ENCODE measurements at places on chromosomes 16 and 17.
A peak's percentile ranks its signal among the peaks of the same experiment; 100 is the strongest.

- DNase-seq = peak; percentile 50
Observed at GRCh38 chr17:14926526-14927122, 338.5 kb downstream of the PMP22 start.

DNA sequence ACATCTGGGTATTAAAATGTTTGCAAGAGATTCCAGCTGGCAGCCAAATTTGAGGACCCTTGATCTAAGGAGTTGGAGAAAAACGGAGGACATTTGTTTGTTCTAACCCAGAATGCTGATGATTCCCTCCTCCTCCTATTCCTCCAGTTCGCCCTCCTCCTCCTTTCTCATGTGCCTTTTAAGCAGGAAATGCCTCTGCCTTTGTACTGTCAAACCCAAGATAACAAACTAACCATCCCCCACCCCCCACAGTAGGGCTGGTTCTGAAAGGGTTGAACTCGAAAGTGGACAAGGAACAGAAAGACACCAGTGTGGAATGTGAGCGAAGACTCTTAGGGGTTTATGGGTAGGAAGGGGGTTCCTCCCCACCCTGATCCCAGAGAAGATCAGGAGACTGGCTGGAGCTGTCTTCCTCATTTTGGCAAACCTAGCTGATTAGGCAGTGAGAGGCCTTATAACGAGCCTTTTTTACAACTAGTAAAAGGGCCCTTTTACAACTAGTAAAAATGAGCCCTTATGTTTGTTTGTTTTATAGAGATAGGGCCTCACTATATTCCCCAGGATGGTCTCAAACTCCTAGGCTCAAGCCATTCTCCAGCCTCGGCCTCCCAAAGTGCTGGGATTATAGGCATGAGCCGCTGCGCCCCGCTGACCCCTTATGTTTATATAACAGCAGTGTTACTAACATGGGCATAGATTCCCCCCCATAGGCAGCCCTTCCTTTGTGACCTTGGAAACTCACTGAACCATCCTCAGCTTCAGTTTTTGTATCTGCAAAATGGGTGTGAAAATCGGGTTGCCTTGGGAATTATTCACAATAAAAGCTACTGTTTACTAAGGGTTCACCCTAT lies 975 bp downstream of the CHD9 start:
- DNase-seq = peak; percentile 19

DNA sequence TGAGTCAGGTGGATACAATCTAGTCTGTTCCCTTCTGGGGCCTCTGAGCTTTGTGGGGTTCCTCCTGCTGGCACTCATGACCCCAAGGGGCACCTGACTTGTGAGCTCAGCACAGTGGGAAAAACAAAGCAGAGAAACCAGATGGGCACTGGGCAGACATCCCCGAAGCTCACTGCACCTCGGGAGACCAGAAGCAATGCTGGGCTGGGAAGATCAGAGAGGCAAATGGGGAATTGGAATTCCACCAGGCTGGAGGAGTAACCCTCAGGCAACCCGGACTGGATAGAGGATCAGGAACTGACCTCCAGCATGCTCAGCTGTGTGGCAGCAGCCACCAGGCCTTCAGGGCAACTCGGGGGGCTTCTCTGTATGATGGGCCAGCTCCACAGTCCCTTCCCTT lies 50.3 kb downstream of the ABCC12 start:
- no peak for DNase-seq

DNA sequence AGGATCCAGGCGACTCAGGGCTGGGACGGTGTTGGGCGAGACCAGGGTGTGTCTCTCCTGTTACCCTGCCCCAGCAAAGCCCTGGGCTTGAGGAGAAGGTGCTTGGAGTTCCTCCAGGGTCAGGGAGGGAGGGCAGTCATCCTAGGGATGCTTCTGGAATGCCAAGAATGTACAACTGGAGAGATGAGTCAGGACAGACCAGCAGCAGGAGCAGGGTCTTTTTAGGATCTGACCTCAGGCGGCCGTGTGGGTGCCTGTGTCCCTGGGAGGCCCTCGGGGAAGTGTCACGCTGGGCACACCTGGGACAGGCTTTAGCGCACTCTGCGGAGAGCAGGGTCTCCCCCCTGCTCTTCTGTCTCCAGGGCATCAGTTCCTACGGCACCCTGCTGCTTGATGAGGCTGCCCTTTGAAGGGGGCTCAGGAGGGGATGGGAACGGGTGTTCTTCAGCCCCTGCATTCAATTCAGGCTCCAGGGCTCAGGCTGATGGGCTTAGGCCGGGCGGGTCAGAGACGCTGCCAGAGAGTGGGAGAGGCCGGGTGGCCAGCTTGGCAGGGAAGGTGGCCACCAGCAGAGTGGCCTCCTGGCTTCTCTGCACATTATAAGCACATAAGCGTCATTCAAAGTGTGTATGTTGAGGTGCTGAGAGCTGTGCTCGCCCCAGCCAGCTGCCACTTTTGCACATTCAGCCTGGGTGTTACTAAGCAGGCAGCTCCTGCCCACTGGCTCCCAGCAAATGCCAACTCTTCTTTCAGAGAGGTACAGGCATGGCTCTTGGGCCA lies 8.4 kb upstream of the MTSS2 start:
- DNase-seq = no peak

GRCh38 chr17:31525801-31526549 lies 134.5 kb downstream of the RAB11FIP4 start:
- DNase-seq = no peak

- DNase-seq = no peak
Observed at GRCh38 chr16:53678756-53679343, 24.8 kb downstream of the RPGRIP1L start.

DNA sequence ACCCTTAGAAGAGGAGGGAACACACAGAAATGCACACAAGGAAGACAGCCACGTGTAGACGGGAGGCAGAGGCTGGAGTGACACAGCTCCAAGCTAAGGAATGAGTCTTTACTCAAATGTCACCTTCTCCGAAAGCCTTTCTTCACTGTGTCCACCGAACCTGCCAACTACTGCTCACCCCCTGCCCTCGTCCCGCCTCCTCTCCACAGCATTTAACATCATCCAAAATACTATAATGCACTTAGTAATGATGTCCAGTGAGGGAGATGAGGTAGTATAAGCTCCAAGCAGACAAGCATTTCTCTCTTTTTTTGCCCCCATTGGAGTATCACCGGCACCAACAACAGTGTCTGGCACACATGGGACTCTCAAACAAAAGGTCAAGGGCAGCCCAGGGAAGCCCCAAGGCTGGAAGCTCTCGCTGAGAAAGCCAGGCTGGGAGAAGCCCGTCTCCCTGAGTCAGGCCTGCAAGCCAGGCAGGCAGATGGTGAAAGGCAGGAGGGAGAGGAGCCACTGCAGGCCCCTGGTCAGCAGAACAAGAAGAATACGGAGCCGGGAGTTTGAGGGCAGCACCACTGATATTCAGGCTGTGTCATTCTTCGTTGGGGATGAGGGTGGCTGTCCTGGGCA lies 25.9 kb downstream of the ZFHX3 start:
- DNase-seq = no peak

DNA sequence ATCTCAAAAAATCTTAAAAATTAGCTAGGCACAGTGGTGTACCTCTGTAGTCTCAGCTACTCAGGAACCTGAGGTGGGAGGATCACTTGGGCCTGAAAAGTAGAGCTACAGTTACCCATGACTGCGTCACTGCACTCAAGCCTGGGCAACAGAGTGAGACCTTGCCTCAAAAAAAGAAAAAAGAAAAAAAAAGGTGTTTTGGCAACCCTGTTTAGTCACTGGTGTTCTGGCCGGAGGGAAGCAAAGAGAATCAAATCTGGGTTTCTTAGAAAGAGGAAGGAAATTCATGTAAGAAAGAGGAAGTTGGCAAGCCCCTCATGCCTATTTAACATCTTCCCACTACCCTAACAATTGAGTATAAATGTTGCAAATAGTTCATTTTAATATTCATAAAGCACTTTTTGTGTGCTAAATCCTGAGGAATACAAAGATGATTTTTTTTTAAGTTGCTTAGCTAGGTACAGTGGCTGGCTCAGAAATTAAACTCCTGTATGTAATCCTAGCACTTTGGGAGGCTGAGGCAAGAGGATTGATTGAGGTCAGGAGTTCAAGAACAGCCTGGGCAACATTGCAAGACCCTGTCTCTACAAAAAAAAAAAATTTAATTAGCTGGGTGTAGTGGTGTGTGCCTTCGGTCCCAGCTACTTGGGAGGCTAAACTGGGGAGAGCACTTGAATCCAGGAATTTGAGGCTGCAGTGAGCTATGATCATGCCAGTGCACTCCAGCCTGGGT lies 6.5 kb upstream of the USP32 start:
- no peak for DNase-seq
